NCI-H1417 treated with DMSO at 0.1 percent for 48 hours (cell line): ENCODE measurements at places on chromosomes 7 and 10.

- no peak for DNase-seq
Measured at GRCh38 chr10:108836362-108836761, 1086.9 kb downstream of the XPNPEP1 start.

- peak; percentile 38 for DNase-seq
Measured at GRCh38 chr7:139648941-139649425, 125.5 kb downstream of the CLEC2L start.

- no peak for DNase-seq
Measured at GRCh38 chr7:85215098-85215497, 28.2 kb upstream of the SEMA3D start.

DNA sequence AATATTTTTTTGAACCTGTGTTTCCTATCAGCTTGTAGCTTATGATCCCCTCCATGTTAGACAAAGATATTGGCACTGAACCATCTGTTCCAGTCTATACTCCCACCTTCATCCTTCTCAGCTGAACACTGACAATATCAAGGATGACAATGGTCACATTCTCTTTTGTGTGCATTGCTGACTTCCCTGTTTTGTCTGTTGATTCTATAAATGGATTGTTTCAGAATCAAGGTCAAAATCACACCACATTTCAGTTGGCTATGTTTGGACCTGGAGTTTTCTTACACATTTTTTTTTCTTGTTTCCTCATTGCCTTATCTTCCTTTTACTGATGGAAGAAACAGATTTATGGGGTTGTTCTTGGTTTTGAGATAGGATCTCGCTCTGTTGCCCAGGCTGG, 11.3 kb upstream of the SMURF1 start:
- no peak for DNase-seq

- no peak for DNase-seq
Measured at GRCh38 chr10:108104551-108105156, 940.1 kb upstream of the SORCS1 start.

GRCh38 chr7:97731736-97732564, at the start of gene TAC1:
TAC1 (plus strand) TSS chr7:97732086; CDS start chr7:97732613, 527 bp downstream.
- DNase-seq, result no peak

GRCh38 chr7:138477081-138477578, 17.1 kb downstream of the TRIM24 start:
- DNase-seq, result no peak

DNA sequence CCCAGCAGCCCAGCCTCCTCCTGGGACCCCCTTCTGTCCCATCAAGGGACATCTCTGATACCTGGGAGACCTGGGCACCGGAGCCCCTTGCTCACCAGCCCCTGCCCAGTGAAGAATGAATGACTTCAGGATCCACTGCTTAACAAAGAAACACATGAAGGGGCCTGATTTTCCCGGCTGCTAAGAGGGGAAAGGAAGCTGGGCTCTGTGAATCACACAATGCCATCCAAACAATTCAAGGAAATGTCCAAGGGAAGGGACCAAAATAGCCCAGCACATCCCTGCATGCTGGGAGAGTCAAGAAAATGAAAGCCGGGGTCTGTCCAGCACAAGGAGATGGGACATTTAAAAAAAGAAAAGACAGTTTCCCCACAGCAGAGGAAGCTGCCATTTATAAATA, 128.7 kb upstream of the JCAD start:
- DNase-seq, result no peak

- no peak for DNase-seq
Measured at GRCh38 chr10:128945398-128945797, 521.6 kb upstream of the MGMT start.

GRCh38 chr10:63106111-63106755, 26.9 kb upstream of the NRBF2 start:
- DNase-seq, result no peak

DNA sequence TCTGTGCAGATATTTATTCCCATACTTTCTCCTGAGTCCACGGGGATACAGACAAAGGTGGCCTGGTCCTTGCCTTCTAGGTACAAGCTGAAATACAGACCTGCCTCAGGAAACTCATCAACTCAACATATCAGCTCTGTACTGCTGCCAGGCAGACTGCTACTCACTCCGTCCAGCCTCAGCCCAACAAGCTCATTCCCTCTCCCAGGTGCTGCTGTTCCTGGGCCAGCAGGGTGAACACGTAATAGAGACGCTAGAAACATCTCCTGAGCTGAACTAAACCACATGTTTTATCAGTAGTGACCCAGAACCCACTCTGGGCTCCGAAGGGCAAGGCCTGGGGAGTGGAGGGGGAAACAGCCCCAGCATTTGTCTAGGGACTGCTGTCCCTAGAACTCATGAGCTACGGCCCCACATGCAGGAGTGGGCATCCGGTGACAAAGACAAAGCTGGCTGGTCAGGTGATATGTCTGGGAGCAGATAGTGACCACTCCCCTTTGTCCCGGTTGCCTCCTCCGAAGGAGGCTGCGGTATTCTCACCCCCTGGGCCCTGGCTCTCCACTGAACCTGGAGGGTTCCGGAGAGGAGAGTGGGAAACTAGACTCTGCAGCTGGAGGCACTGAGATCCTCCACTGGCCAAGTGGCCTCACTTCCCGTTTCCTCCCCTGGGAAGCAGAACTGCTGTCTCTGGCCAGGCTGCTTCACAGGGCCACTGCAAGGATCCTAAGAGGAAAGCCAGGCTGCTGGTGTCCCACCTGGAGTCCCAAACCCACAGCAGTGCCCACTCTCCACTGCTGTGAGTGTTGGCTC, 116.1 kb downstream of the FAM53B start:
- DNase-seq, result no peak

DNA sequence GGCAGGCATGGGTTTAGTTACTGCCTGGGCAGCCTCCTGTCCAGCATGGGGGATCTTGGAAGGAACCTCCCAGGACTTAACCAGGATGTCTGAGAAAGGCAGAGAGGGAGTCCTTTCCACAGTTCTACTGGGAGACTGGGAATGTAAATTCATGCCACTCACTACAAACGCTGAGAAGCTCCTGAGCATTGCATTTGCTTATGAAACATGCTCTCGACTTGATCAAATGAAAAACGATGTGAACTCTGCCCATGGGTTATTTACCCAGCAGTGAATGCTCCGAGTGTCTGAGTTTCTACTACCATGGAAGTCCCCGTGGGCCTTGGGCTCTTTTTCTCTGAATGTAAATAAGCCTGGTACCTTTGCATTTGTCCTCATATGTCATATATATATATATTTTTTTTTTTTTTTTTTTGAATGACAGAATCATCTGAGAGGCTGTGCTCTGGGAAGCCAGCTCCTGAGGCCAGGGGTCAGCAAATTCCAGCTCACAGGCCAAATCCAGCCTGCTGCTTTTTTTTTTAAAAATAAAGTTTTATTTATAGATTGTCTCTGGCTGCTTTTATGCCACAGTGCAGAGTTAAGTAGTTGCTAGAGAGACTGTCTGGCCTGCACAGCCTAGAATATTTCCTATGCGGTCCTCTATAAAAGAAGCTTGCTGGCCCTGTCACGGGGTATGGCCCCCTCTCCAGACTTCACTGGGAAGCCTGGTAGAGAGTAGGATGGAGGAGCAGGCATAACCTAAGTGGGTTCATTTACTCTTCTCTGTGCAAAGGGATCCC, 21.4 kb upstream of the RAPGEF5 start:
- DNase-seq, result no peak

- no peak for DNase-seq
Measured at GRCh38 chr10:57664815-57665214, 602.9 kb downstream of the IPMK start.

GRCh38 chr7:80907141-80907601, 11.7 kb downstream of the SEMA3C start:
- DNase-seq, result no peak

DNA sequence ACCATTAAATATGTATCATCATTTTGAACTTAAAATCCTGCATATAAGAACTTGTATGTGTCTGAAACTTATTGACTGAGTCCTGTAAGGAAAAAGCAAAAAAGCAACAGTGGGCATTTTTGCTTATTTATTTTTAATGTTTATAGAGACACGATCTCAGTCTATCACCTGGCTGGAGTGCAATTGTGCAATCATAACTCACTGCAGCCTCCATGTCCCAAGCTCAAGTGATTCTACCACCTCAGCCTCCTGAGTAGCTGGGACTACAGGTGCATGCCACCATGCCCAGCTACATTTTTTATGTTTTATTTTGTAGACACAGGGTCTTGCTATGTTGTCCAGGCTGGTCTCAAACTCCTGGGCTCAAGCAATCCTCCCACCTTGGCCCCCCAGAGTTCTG, 32.2 kb downstream of the MYL10 start:
- no peak for DNase-seq

- no peak for DNase-seq
Measured at GRCh38 chr7:1535701-1536454, 5.4 kb downstream of the MAFK start.

DNA sequence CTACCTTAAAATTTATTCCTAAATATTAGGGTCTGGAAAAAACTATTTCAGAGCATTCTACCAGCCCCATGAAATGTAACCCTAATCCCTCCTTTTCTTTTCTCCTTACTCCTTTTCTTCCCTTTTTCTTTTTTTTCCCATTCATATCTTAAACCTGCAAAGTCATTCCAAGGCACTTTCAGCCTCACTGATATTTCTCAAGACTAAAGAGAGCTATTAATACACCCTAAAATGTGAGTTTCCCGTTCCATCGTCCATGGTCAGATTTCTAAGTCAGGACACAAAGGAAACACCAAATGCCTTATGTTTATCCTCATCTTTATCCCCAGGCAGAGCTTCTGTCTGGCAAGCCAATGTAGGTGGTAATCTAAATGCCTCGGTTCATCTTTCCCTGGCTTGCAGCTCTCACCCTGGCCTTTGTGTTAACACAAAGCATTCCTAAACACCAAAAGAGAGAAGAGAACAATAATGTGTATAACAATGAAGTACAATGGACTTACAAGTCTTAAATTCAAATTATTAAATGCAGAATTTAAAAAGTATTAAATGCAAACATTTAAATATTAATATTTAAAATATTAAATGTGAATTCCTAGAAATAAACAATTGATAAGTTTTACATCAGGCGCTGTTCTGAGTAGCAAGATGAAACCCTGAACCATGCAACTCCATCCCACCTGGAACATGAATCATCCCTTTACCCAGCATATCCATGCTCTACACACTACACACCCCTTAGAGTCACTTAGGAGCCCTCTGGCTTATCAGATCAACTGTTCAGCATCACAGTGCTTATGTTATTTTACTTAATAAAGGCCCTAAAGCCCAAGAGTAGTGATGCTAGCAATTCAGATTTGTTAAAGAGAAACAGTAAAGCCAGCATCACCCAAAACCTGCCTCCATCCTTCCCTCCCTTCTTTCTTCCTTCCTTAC, 26.8 kb downstream of the MICU1 start:
- no peak for DNase-seq

DNA sequence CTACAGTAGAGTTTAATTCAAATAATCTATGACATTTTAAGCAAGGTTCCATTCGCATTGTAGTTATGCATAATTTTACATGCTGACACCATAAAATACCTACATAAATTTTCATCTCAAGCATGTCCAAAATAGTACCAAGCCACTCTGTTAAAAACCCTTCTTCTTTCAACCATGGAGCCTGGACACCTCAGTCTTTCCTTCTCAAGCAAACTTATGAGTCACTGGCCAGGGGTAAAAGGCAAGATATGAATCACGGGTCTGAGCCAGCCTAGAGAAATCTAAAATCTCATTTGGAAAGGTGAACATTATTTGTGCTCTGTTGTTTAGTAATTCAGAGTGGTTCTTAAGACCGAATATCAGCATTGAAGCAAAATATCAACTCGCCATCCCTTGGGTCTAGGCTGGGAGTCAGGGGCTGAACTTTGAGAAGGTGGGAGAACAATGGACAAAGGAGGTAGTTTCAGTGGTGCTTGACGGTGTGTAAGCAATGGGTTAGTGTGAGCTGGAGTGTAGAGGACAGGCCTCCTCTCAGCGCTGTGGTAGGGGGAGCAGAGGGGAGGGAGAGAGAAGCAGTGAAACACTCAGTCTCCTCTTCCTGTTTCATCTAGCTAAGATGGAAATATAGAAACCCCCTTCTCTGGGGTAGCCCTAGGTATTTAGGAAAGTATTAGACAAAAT, 19.1 kb upstream of the GPAM start:
- no peak for DNase-seq

DNA sequence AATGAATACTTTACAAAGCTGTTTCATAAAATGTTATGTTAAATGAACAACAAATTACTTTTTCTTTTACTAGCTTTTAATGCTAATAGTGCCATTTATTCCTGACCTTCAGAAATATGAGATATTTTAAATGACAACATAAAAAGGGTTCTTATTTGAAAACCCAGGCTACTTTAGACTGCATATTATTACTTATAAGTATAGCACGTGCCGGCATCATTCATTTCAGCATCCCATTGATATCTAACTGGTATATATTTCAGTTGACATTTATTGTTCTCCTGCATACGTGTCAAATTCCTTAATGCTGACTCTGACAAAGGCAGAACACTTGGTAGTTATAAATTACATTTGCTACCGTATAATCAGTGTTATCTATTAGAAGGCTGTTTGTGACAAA, 35.3 kb downstream of the PNLIPRP2 start:
- no peak for DNase-seq

GRCh38 chr7:123867225-123867624, 22.3 kb downstream of the HYAL4 start:
- DNase-seq, result no peak

GRCh38 chr7:84389242-84389641, 194.7 kb upstream of the SEMA3A start:
- peak; percentile 26 for DNase-seq

GRCh38 chr10:43211431-43212042, 55.3 kb downstream of the RASGEF1A start:
- DNase-seq, result no peak

- no peak for DNase-seq
Measured at GRCh38 chr7:125459038-125459437, 529.4 kb upstream of the POT1 start.

DNA sequence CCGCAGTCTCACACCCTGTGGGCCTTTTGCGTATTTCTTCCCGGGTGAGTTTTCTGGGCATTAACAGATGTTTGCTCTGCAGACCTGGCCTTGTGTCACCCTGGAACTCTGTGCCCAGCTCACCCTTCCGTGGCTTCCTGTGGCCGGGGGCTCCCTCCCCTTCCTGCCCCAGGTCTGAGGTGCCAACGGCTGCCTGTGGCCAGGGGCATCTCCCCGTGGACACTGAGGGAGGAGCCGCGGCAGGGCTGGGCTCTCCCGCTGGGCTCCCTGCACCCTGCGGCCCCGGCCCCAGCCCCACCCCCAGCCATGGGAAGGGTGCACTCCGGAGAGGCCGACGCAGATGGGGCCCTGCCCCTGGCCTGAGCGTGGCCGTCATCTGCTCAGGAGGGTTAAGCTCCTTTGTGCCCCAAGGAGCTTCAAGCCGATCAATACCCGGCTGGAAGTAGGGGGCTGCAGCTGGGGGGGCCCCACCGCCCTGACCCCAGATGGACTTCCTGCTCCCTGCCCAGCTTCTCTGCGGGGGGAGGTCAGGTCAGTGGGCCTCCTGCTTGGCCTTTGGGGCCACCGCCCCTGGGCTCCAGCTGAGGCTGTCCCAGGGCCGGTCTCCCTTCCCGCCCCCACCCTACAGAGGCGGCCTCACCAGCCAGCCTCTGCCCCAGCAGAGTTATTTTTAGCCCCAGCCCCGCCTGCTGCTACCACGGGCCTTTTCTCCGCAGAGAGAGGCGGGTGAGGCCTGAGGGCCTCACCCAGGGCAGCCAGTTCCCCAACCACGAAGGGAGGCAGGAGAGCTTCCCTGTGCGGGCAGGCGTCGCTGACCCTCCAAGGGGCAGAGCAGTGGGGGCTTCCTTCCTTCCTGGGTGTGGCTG, 24.2 kb downstream of the PWWP2B start:
- no peak for DNase-seq

- DNase-seq, result no peak
Measured at GRCh38 chr7:147937428-147937827, 653.1 kb upstream of the C7orf33 start.

- DNase-seq, result no peak
Measured at GRCh38 chr7:132536654-132537395, 39.4 kb downstream of the PLXNA4 start.
